ENCODE measurements at places on chromosomes 7 and 10.

- DNase-seq: peak; percentile 9
These were observed 89.2 kb downstream of the DLG5 start for GRCh38 chr10:77837248-77837924.

- DNase-seq: no peak
These were observed 173.6 kb downstream of the SH3PXD2A start for GRCh38 chr10:103681617-103682399.

GRCh38 chr7:80637454-80637853, 988 bp upstream of the CD36 start:
- DNase-seq: no peak

DNA sequence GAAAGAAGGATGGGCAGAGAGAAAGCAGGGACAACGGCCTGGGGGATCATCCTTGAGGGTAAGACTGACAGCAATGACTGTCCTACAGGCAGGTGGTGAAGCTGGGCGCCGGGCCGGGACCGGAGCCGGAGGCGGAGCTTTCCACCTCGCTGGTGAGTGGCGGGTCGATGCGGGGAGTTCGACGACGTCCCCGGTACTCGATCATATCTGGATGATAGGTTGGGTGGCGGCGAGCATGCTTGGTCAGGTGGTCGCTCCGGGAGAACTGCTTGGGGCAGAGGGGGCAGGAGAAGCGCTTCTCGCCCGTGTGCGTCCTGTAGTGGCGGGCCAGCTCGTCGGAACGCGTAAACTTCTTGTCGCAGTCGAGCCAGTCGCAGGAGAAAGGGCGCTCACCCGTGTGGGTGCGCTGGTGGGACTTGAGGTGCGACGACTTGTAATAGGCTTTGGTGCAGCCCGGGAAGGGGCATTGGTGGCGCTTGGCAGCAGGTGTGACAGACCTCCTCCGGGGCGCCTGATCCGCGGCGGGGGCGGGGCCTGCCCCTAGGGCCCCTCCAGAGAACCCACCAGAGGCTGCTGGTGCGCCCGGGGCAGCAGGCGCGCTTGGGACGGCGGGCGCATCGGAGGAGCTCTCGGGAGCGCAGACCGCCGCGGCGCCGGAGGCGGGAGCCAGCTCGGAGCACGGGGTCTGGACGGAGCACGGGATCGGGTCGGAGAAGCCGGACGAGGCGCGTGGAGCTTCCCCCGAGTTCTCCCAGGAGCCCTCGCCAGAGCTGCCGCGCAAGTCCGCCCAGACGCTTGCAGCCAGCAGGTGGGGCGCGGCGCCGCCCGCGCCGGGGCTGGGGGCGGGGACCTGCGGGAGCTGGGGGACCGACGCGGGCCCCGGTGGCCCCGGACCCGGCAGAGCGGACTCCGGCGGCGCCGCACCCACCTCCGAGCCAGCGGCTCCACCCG, 752 bp downstream of the KLF14 start:
- no peak for DNase-seq

DNA sequence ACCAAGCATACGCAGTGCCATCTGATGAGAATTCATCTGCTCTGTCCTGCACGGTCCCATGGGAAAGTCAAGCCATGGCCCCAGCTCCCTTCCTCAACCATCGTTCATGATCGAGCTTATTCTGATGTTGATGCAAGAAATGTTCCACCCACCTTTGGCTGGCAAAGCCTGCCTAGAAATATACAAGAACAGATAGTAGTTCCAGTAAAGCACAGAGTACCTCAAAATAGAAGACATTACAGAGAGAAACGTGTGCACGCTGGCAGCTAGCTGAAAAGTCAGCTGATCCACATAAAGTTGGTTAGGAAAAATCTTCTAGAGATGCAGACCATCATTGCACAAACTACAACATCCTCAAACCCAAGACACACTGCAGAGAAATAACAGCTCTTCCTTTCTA, 127.0 kb downstream of the PTPRN2 start:
- no peak for DNase-seq

DNA sequence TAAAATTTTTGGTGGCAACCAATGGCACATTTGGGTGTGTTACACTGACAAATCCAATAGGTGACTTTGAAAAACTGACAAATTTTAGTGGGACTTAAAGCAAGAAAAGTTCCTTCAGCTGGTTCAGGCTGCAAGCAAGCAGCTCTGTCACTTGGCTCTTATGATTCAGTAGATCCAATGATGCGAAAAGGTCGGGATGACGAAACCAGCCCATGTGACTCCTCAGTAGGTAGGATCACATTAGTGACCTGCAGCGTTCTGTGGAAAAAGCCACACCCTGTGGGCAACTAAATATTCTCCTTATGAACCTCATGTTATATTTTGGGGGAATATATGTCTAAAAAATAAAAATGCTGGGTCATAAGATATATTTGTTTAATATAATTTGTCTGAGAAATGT, 13.3 kb upstream of the TSGA13 start:
- DNase-seq: no peak

DNA sequence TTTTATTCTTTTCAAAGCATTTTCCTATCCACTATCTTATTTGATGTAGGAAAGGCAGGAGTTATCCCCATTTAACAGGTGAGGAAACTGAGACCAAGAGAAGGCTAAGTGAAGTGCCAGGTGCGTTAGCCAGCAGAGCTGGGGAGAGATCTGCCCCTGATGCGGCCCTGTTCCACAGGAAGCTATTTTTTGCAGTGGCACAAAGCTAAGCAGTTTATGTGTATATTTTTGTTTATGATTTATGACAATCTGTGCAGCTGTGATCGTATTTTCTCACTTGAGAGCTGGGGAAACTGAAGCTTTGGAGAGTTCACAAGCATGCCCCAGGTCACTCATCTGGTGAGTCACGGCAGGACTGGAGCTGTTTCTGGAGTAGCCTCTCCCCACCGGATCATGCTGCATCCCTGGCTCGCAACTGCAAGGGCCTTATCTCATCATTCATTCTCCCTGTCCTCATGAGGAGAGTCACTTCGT, 38.8 kb downstream of the SLC29A3 start:
- DNase-seq: no peak

DNA sequence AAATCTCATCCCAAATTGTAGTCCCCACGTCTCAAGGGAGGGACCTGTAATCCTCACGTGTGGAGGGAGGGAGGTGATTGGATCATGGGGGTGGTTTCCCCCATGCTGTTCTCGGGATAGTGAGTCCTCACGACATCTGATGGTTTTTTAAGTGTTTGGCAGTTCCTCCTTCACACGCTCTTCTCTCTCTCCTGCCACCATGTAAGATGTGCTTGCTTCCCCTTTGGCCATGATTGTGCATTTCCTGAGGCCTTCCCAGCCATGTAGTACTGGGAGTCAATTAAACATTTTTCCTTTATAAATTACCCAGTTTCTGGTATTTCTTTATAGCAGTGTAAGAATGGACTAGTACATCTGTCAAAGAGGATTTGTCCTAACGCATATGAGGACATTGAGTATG, 59.5 kb downstream of the RGS10 start:
- DNase-seq: no peak

GRCh38 chr7:157502701-157503111, 165.9 kb downstream of the DNAJB6 start:
- no peak for DNase-seq

DNA sequence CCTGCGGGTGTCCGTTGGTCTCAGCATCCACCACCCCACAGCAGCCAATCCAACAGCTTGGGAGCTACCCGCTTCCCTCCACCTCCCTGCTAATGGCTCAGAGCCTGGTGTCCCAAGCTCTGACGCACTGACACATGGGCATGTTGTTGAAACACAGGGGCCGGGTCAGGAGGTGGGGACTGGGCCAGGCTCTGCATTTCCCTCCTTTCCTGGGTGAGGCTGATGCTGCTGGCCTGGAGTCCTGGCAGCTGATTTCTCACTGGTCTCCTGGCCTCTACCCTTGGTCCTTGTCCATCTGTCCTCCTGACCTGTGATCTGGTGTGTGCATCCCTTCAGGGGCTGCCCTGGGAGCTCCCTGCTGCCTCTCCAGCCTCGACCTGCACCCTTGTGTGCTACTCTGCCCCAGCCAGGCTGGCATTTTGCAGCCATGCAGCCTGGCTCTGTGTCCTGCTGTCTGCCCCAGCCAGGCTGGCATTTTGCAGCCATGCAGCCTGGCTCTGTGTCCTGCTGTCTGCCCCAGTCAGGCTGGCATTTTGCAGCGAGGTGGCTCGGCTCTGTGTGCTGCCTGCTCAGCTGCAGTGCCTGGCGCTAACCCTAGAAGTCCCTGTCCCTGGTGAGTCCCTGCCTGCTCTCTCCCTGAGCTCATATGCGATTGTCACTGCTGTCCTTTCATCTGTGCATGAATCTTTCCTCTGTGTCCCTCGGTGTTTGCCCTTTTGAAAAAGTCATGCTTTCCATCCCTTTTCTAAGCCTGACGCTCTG, 14.0 kb downstream of the AMZ1 start:
- DNase-seq: no peak

- no peak for DNase-seq
These were observed 95.7 kb upstream of the SVIL start for GRCh38 chr10:29730458-29730857.

DNA sequence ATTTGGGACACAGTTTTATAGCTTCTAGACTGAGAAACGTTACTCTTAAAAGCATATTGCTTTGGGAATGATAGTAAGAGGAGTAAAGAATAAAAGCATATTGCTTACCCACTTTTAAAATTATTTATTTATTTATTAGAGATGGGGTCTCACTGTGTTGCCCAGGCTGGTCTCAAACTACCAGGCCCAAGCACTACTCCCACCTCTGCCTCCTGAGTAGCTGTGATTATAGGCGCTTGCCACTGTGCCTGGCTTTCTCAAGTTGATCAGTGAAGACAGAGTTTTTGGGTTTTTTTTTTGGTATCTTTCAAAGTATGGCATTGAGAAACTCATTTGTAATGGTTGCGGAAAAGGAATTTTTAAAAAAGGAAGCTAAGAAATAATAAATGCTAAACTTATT, 68.0 kb downstream of the AHCYL2 start:
- no peak for DNase-seq

- peak; percentile 49 for DNase-seq
These were observed at the start of gene ZNF32 for GRCh38 chr10:43648398-43649184. ZNF32 (minus strand) TSS chr10:43648881; CDS start chr10:43646133, 2,748 bp downstream.

- DNase-seq: no peak
These were observed 7.0 kb upstream of the EVX1 start for GRCh38 chr7:27235387-27236311.

DNA sequence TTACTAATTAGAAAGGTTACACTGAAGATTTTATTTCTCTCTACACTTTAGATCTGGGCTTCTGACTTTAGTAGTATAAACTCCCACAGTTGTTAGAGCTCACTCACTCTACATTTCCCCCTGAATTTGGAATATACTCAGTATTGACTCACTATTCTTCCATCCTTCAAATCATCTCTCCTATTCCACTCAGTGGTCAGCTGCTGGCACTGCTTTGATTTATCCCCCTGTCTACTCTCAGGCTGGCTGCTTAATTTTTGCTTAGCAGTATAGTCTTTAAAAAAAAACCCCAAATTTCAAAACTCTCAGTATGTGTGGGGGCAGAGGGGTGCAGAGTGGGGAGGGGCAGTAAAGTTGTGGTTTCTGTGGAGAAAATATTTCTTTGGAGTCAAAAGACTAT, 68.9 kb downstream of the CDK6 start:
- no peak for DNase-seq

GRCh38 chr10:110947061-110947595, 27.7 kb downstream of the SHOC2 start:
- no peak for DNase-seq

GRCh38 chr10:62779487-62780248, 24.9 kb upstream of the ADO start:
- peak; percentile 58 for DNase-seq

- DNase-seq: no peak
These were observed 285.7 kb upstream of the PPP2R2D start for GRCh38 chr10:131615150-131615549.

GRCh38 chr10:51014680-51015389, 59.5 kb upstream of the PRKG1 start:
- DNase-seq: no peak

- DNase-seq: no peak
These were observed 50.6 kb upstream of the PDGFA start for GRCh38 chr7:569996-570800.

GRCh38 chr10:71667387-71667752, 52.2 kb downstream of the C10orf105 start:
- no peak for DNase-seq

- no peak for DNase-seq
These were observed 25.8 kb downstream of the TMEM120A start for GRCh38 chr7:75968561-75969001.

GRCh38 chr10:36280321-36280741, 638.2 kb upstream of the FZD8 start:
- DNase-seq: no peak

- no peak for DNase-seq
These were observed 43.7 kb downstream of the OSBPL3 start for GRCh38 chr7:24936121-24936824.

DNA sequence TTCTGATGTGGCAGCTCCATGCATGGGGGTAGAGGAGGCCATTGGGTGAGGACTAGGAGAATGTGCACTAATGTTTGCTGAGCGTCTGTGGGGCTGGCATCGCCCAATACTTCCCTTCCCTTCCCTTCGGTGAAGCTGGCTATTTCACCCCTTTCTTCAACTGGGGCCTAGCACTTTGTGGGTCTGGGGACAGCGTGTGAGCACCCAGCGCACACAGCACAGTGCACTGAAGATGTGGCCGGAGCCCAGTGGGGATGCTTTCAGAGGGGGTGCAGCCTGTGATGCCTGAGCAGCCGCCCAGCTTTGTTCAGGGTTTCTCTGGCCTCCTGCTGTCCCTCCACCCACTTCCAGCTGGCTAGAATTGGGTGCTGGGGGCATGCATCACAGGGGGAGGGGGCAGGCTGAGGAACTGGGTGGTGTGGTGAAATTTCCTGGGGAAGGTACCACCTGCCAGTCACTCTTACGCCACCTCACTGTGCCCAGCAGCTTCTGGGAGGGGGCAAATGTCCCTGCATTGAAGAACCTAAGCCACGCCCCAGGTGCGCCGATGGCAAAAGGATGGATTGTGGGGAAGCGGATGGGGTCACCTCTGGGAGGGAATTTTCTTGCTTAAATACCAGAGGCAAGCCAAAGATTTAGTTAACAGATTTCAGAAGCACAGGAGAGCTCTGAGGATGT, 45.5 kb downstream of the CLEC2L start:
- DNase-seq: no peak

DNA sequence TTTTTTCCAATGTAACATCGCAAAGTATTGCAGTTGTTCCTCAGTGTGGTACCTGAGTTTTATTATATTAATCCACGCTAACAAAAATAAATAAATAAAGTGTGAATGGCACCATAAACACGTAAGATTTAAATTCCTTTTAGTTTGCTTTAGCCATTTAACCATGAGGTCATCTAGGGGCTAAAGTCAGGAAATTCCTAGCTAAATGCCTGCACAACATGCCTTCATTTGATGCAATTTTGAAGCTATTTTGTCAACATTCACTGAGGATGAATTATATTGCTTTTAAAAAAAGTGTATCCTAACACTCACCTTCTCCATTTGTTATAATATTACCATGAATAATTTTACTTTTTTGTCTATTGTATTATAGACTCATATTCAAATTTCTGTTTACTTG, 714.4 kb downstream of the GATA3 start:
- DNase-seq: no peak

GRCh38 chr10:106410331-106410730, 754.2 kb downstream of the SORCS1 start:
- DNase-seq: no peak

- DNase-seq: no peak
These were observed 319.5 kb downstream of the DNAJB6 start for GRCh38 chr7:157656195-157656769.
